Left cardiac atrium (tissue), 4 donors: ENCODE measurements at places on chromosomes 4 and X.
A peak's percentile ranks its signal among the peaks of the same experiment; 100 is the strongest.

DNA sequence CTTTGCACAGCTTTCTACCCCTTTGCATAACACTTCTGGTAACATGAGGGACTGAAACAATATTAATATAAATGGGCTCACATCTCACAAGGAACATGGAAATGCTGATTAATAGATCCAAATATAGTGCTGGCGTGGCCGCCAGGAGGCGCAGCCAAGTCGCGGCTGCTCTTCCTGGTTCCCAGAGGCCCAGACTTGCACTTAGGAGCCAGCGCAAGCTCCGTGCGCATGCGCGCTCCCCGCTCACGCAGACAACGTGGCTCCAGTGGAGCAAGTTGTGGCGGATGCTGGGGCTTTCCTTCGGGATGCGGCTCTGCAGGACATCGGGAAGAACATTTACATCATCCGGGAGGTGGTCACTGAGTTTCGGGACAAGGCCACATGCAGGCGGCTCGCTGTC is 318.3 kb upstream of the SLC7A11 start:
- no peak for DNase-seq

DNA sequence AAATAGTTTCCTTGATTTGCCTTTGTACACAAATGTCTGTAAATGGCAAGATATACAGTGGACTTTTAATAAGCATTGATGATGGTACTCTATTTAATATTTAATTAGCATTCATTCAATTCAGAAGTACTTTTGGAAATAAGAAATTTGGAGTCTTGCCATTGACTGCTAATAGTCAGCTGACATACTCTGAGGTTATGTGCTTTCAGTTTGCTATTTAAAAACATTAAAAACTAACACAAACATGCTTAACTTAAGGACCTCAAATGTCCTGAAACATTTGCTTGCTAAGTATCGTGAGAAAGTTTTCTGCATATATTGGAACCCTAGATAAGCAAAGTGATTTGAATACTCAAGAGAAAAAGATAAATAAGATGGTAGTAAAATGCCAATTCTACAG is 64.6 kb downstream of the REELD1 start:
- no peak for DNase-seq

- no peak for DNase-seq
Measured at GRCh38 chr4:137360761-137361160, 171.5 kb downstream of the PCDH18 start.

DNA sequence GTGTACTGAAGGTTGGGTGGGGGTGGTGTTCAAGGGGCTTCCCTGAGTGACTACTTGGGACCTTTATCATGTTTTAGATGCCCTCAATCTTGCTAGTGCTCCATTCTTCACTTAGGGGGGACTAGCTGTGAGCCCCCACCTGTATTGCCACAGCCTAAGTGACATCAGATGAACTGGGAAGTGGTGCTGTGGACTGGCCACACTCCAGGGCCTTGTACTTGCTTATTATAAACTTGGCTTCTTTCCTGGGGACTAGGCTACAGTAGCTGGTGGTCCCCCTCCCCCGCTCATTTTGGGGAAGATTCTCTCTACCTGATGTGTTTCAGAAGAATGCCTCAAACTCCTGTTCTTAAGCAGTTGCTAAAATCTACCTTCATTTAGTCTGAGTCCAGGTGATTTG is 46.7 kb upstream of the WDR1 start:
- DNase-seq: no peak

- DNase-seq: peak; percentile 82
Measured at GRCh38 chr4:170089668-170090351, at the start of gene AADAT. Gene AADAT, minus strand, starts transcription at chr4:170089956. Its CDS starts 266 bp downstream, at chr4:170089690.
